Activated T-helper 9 cell treated with anti-CD3 and anti-CD28 coated beads, Interleukin-2, amount 50 U/mL, for 16 hours (primary cell): ENCODE measurements at places on chromosomes 4 and X.

DNA sequence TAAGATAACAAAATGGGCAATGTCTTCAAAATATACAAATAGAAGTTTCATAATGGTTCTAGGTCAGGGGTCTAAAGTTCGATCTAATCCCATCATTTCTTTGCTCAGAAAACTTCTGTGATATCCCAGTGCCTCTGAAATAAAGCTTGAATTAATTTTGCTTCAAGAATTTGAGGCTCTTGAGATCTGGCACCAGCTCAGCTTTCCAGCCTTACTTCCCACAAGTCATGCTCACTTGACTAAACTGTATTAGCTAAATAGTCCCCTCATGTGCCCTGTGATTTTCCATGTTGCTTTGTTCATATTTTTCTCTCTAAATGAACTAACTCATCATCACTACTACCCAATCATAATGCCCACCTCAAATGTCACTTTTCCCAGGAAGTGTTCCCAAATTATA, 50.8 kb upstream of the MBNL3 start:
- no peak for DNase-seq

DNA sequence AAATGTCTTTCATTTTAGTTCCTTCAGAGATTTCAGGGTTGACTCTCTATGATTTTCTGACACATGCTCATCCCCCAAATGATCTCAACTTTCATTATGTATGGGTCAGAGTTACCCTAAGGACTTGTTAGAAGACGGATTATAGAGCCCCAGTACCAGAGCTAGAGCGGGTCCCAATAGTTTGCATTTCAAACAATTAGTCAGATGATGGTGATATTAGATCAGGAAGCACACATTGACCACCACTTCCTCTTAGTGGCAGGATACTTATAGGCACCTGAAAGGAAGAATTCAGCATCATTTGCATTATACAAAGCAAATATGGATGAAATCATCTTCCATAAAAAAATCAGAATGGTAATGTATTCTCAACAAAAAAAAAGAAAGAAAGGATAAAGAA, 106.1 kb downstream of the GALNTL6 start:
- no peak for DNase-seq

- no peak for DNase-seq
Observed at GRCh38 chrX:13216139-13216538, 103.7 kb downstream of the ATXN3L start.

- no peak for DNase-seq
Observed at GRCh38 chr4:89906316-89906715, 11.7 kb downstream of the MMRN1 start.

- no peak for DNase-seq
Observed at GRCh38 chr4:121182296-121182695, 18.2 kb upstream of the TNIP3 start.

- DNase-seq: no peak
Observed at GRCh38 chr4:36281384-36282106, at the start of gene DTHD1. Gene DTHD1, plus strand, starts transcription at chr4:36281616. Its CDS starts 143 bp downstream, at chr4:36281759.

DNA sequence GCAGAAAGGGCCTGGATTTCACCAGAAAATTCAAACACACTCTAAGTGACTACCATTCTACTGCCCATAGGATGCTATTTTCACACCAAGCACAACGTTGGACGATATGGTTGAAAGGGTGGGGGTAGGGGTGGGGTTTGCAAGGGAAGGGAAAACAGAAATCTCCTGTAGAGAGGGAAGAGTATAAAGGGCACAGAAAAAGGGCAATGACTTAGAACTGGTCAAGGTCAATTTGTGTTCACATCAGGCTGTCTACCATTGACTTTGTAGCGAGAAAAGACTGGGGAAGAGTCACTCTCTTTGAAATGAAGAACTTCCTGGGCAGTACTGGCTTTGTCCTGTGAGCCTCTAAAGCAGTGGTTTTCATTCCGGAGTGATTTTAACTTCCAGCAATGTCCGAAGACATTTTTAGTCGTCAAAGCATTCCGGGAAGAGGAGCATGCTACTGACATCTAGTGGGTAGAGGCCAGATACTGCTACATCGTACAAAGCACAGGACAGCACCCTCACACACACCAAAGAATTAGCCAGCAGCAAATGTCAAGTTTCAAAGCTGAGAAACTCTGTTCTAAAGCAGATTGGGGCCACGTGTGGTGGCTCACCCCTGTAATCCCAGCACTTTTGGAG, 48.4 kb upstream of the SLC7A3 start:
- no peak for DNase-seq

- DNase-seq: no peak
Observed at GRCh38 chr4:129623233-129623875, 527.4 kb downstream of the C4orf33 start.

- no peak for DNase-seq
Observed at GRCh38 chr4:138475116-138475515, 233.0 kb upstream of the SLC7A11 start.

- no peak for DNase-seq
Observed at GRCh38 chr4:119307606-119308005, 14.3 kb downstream of the FABP2 start.

DNA sequence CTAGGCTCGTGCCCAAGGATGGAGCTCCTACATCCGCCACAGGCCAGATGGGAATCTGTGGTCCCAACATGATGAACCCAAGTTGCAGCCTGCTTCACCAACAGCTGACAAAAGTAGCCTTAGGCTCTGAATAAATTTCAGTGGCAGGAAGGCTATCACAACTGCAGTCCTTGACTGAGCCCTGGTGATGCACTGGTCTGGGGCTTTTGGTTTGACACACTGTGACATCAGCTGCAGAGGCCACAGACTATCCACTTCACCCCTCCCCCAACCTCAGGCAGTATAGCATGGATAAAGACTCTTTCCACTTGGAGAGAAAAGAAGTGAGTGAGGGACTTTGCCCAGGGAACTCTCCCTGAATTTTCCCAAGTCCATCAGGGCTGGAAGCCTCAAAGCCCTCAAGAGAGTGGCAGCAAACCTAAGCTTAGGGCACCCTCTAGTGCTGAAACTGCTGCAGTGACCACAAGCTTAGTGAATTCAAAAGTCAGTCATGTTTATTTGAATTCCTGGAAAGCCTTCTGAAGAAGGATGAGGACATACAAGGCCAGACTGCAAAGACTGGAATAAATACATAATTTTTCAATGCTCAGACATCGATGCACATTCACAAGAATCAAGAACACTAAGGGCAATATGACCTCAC, 135.0 kb upstream of the TENT5D start:
- DNase-seq: no peak

DNA sequence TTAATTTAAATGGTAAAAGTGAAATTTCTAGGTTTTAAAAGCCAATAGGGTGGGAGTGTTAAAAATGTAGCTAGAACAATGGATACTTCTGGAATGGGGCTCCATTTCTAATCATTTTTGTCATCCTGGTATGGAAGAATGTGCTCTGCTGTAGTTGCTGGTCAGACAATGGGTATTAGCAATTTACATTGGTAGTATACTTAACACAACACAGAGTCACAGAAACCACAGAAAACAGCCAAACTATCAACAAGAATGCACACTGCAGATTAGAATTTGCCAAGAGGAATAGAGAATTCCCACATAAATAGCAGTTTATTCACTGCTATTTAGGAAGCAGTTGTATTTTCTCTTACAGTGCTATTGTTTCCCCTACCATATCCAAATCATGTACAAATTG, 319.6 kb downstream of the PPP3CA start:
- DNase-seq: no peak

DNA sequence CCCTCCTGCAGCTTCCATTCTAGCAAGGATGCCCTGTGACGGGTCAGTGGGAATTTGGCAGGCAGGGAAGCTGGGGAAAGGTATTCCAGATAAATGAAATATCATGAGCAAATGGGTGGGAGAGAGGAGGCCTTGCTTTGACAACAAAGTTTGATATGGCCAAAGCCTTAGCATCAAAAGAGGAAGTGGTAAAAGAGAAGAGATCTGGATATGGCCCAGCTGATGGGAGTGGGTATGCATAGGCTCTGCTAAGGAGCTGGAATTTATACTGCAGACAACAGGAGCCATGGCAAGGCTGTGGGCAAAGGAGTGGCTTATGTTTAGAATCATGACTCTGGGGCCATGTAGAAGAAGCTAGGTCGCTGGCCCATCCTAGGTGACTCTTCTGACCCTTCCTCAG, 89.2 kb downstream of the PJA1 start:
- DNase-seq: no peak

DNA sequence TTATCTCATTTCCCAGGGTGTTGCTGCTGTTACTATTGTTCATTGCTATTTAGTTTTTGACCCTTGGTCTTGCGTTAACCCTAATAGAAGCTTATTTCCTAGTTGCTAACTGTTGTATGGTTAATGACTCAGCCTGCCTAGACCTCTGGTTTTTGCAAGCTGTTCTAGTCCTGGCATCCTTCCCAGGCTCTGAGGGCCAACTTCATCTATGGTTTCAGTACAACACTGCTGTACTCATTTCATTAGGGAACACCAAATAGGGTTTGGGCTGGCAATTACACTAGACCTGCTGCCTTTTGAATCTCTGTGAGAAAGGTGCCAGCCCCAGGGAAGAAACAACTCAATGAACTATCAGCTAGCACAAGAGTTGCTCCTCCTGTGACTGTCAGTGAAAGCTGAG, 59.6 kb downstream of the DCX start:
- DNase-seq: no peak

DNA sequence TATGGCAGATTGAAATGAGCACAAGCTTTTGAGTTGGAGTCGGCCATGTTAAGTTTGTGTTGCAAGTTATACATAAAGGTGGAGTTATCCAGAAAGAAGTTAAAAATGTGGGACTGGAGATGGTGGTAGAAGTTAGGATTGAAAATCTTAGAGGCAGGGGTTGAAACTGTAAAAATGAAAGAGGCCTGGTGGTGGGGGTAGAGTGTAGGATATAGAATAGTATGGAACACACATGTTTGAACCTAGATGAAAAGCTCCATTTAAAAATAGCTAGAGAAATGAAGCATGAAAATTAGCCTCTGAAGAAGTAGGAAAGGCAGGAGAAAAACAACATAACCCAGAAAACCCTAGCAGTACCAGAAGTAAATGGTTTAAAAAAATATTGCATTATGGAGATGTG, 131.8 kb upstream of the ENPEP start:
- no peak for DNase-seq

- no peak for DNase-seq
Observed at GRCh38 chr4:20773144-20773997, 73.1 kb downstream of the PACRGL start.

- no peak for DNase-seq
Observed at GRCh38 chr4:133641191-133641590, 492.1 kb downstream of the PCDH10 start.

- no peak for DNase-seq
Observed at GRCh38 chr4:138409670-138410069, 167.5 kb upstream of the SLC7A11 start.

GRCh38 chrX:18389966-18390365, 35.4 kb upstream of the CDKL5 start:
- DNase-seq: no peak

GRCh38 chr4:81604683-81605218, 133.0 kb upstream of the RASGEF1B start:
- no peak for DNase-seq

GRCh38 chrX:106040861-106041260, 2.3 kb upstream of the SERPINA7 start:
- DNase-seq: no peak

GRCh38 chr4:85637778-85638177, 162.8 kb downstream of the ARHGAP24 start:
- DNase-seq: no peak

DNA sequence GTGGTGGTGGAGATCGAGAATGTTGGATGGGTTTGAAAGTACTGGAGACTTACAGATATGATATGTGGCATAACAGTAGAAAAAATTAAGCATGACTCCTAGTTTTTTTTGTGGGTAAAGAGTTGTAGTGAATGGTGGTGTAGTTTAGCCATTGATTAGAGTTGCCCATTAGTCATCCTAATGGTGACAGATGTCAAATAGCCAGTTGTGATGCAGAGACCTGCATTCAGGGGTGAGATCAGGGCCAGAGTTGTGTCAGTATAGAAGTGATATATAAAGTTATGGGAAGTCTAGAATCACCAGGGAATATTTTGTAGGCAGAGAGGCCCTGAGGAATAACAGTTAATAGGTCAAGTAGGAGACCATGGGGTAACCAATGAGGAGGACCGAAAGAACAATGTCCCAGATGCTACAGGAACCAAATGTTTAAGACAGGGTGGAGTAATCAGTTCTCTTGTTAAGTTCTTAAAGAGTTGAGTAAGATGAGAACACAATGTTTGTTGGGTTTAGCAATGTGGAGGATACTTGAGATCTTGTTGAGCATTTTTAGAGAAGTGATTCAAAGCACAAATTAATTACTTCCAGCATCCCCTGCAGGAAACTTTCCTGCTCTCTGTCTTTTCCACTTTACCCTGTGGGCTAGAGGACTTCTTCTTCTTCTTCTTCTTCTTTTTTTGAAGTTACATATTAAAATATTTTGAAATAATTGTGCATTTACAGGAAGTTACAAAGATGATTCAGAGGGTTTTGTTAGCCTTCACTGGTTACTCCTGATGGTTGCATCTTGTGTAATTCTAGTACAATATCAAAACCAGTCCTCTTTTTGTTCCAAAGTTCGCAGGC, 13.3 kb downstream of the SGMS2 start:
- DNase-seq: no peak

- no peak for DNase-seq
Observed at GRCh38 chrX:71814123-71814912, 51.2 kb downstream of the CXorf49B start.

- DNase-seq: no peak
Observed at GRCh38 chrX:23786268-23786815, 3.4 kb downstream of the SAT1 start.

DNA sequence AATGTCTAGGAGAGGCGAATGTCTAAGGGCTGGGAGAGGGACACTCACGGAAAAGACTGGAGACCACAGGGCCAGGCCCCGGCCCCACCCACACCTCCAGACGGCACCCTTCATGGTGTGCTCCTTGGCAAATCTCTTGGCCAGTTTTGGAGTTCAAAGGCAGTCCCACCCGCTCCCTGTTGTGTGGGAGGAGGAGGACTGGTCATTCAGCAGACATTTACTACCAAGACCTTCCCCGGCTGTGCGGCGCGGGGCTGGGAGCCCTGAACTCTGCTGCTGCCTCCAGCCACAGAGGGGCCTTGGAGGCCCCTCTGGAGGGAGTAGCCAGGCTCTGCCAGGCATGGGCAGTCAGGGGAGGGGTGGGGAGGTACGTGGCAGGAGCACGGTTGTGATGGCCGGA, 8.7 kb upstream of the TBC1D14 start:
- DNase-seq: no peak

- no peak for DNase-seq
Observed at GRCh38 chr4:170306208-170306607, 216.5 kb upstream of the AADAT start.

GRCh38 chrX:39453889-39454621, 643.7 kb downstream of the BCOR start:
- DNase-seq: no peak

- DNase-seq: no peak
Observed at GRCh38 chrX:124226129-124226528, 106.3 kb upstream of the TEX13D start.

DNA sequence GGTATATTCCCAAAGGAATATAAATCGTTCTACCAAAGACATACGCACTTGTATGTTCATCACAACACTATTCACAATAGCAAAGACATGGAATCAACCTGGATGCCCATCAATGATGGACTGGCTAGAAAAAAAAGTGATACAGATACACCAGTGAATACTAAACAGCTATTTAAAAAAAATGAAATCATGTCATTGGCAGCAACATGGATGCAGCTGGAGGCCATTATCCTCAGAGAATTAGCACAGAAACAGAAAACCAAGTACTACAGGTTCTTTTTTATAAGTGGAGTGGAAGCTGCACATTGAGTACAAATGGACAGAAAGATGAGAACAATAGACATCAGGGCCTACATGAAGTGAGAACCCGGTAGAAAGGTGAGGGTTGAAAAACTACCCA, 81.4 kb downstream of the ANTXR2 start:
- no peak for DNase-seq

GRCh38 chr4:179664430-179665027, 2222.3 kb upstream of the AGA start:
- no peak for DNase-seq
